ENCODE measurements at places on chromosomes 1 and 21.

DNA sequence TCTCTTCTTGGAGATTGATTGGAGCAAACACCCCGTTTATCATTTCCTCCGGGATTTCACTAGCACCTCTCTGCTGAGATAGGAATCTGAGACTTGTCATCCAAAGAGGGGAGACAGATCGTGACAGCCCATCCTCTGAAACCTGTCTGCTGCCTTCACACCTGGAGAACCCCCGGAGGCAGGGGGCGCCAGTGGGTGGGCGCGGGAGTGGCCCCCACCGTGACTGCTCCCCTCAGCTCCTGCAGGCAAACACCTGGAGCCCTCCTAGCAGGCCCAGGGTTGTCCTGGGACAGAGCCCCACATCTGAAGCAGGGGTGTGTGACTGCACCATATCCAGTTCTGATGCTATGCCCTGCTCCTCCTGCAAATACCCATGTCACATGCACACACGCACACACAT lies 209.5 kb upstream of the POU3F1 start:
- DNase-seq: no peak

DNA sequence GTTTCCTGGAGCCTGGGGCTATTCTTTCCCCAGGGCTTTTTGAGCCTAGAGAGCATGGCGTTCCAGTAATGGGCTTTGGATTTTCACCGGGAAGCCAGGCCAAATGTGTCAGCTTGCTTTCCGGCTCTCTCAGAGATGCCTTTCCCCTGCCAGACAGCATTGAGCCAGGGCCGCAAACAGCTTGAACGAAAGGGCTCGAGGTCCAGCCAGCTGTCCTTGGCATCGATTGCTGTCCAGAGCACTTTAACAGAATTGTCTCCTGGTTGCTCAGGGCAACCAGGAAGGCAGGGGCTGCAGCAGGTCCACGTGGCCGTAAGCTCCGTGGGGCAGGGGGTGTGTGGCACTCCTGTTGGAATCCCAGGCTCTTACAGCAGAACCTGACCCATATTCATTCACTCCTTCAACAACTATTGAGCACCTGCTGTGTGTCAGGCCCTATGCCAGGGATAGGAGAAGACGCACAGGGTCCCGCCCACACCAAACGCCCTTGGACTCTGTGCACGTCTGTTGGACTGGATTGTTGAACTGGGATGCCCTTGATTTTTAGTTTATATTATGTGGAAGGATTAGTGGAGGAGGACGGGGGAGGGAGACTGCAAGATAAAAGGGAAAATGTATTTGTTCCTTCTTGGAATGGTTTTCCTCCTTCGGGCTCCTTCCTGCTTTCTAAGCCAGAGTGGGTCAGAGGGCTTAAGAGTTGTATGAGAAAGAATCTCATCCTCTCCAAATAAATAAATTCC lies 38.7 kb upstream of the EFHD2 start:
- DNase-seq: no peak

GRCh38 chr1:208631506-208631905 lies 387.3 kb upstream of the PLXNA2 start:
- no peak for DNase-seq

DNA sequence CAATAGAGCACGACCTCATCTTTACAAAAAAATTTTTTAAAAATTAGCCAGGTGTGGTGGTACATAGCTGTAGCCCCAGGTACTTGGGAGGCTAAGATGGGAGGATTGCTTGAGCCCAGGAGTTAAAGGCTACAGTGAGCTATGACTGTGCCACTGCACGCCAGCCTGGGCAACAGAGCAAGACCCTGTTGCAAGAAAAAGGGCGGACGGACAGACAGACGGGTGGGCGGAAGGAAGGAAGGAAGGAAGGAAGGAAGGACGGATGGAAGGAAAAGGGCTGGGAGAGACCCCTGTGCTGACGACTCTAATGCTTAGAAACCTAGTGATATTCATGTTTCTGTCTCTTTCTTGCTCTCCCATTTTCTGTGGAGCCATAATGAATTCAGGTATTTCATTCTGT lies 14.4 kb downstream of the PI4KB start:
- no peak for DNase-seq

DNA sequence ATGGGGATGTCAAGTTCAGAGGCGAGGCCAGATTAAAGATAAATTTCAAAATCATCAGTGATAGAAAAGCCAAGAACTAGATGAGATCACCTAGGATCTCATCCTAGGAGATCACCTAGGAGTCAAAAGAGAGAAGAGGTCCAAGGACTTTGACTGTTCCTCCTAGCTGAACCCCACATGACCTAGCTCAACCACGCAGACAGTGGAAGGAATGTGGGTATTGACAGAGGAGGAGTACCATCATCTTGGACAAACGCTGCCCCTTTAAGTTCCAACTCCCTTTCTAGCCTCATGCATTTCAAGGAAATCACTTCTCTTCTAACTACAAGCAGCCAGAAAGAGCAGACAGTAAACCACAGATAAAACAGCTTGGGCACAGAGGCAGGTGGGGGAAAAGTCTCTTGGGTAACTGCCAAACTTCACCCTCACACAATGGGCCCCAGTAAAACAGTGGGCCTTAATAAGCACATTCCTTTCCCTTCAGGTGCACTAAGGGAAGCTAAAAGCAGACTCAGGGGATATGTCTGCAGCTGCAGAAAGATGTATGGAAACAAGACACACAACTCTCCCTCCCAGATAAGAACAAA lies 12.5 kb upstream of the FAM76A start:
- DNase-seq: no peak

GRCh38 chr1:8663915-8664329 lies 153.5 kb downstream of the RERE start:
- no peak for DNase-seq

GRCh38 chr1:232472485-232473041 lies 157.4 kb downstream of the SIPA1L2 start:
- no peak for DNase-seq

Data from bronchial epithelial cell (primary cell).